Activated CD8-positive, alpha-beta memory T cell treated with anti-CD3 and anti-CD28 coated beads, Interleukin-2, amount 50 U/mL, for 48 hours (primary cell): ENCODE measurements at places on chromosomes 11 and 22.
A peak's percentile ranks its signal among the peaks of the same experiment; 100 is the strongest.

GRCh38 chr22:46984751-46985506 is 222.5 kb downstream of the TBC1D22A start:
- no peak for DNase-seq

DNA sequence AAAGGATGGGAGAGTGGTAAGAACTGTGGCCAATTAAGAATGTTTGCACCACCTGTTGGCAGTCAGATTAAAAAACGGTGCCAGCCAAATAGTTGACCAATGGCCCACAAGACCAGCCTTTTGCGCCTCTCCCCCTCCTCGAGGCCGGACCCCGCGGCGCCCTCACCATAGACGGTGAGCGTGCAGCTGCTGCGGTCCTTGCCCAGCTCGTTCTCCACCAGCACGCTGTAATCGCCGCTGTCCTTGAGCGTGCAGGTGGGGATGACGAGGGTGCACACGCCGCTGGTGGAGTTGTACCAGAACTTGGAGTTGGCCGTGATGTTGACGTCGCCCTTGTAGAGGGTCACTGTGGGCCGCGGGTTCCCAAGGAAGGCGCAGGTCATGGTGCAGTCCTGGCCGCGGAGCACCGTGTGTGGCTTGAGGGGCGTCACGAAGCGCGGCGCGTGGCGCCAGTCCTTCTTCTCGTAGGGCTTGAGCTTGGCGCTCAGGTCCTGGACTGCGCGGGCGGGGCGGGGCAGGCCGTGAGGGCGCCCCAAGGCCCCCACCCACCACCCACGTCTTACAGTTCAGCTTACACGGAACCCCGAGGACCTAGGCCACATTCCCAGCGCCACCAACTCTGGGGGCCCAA is 7.2 kb downstream of the TMEM86A start:
- DNase-seq, result no peak

GRCh38 chr11:65110354-65110861 is 1.3 kb upstream of the TM7SF2 start:
- DNase-seq, result peak; percentile 100

GRCh38 chr22:48338793-48339705 is 1488.6 kb downstream of the BRD1 start:
- DNase-seq, result no peak

DNA sequence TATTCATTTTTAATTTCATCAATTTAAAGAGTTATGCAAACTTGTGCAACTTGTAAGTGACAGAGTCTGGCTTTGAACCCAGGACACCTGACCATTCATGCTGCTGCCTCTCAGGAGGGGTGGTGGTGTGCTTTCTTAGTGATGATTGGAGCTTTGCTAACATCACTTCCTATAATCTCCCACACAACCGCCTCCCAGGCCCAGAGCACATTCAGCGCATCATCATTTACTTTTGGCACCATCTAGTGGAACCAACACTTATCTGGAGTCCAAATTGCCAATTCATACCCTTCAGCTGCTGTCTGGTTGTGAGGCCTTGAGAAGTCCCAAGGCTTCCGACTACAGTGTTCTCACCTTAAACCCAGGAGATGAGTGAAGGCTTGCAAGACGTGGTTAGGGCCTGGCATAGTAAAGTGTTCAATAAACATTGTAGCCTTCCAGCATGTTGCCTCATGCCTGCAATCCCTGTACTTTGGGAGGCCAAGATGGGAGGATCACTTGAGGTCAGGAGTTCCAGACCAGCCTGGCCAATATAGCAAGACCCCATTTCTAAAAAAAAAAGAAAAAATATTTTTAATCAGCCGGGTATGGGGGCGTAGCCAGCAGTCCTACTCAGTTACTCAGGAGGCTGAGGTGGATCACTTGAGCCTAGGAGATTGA is 1.1 kb upstream of the TTLL1 start:
- DNase-seq, result peak; percentile 66

DNA sequence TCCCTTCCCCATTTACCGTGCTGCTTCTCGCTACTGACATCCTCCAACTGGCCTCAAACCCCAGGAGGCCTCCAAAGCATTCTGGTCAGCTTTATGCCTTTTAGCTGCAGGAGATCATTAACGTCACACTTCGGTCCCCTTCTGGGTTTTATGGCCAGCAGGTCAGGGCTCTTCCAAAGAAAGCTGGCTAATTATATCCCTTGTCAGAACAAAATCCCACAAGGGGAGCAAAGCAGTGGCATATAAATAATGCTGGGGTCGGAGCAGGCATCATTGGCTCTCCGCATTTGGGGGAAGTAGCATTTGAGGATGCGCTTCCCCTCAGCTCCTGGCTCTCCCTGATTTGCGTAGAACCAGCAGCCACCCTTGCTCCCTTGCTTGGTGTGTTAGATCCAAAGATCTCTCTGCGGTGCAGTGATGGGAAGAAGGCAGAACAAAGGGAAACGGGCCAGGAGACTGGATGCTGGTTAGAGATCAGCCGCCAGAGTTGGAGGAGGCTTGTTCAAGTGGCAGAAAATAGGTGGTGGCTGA is 117.4 kb downstream of the DBX1 start:
- no peak for DNase-seq

DNA sequence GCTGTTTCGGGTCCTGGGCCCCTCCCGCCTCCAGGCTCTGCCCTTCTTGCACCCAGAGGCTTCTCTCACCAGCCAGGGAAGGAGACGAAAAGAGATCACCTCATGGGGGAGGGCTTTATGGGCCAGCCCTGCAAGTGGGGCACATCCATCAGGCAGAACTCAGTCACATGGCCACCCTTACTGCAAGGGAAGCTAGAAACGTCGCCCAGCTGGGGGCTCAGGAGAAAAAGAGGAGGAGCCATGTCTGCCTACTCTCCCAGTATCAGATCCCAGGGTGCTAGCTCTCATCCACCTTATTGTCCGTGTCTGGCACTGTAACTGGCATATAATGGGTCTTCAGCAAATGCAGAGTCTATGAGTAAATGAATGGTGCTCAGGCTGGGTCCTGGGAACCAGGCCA is 24.2 kb downstream of the MFNG start:
- DNase-seq, result no peak

- DNase-seq, result no peak
Observed at GRCh38 chr11:26960281-26960680, 33.6 kb upstream of the FIBIN start.

- no peak for DNase-seq
Observed at GRCh38 chr11:47002390-47002789, 65.8 kb downstream of the CSTPP1 start.

DNA sequence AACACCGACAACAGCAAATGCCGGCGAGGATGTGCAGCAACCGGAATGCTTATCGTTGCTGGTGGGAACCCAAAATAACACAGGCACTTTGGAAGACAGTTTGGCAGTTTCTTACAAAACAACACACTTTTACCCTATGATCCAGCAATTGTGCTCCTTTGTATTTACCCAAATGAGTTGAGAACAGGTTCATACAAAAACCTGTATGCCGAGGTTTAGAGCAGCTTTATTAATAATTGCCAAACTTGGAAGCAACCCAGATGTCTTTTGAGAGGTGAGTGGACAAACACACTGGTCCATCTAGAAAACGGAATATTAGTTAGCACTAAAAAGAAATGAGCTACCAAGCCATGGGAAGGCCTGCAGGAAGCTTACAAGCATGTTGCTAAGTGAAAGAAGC is 118.9 kb downstream of the CTTN start:
- no peak for DNase-seq

GRCh38 chr11:36564376-36565030 is 3.3 kb upstream of the RAG1 start:
- DNase-seq, result no peak

DNA sequence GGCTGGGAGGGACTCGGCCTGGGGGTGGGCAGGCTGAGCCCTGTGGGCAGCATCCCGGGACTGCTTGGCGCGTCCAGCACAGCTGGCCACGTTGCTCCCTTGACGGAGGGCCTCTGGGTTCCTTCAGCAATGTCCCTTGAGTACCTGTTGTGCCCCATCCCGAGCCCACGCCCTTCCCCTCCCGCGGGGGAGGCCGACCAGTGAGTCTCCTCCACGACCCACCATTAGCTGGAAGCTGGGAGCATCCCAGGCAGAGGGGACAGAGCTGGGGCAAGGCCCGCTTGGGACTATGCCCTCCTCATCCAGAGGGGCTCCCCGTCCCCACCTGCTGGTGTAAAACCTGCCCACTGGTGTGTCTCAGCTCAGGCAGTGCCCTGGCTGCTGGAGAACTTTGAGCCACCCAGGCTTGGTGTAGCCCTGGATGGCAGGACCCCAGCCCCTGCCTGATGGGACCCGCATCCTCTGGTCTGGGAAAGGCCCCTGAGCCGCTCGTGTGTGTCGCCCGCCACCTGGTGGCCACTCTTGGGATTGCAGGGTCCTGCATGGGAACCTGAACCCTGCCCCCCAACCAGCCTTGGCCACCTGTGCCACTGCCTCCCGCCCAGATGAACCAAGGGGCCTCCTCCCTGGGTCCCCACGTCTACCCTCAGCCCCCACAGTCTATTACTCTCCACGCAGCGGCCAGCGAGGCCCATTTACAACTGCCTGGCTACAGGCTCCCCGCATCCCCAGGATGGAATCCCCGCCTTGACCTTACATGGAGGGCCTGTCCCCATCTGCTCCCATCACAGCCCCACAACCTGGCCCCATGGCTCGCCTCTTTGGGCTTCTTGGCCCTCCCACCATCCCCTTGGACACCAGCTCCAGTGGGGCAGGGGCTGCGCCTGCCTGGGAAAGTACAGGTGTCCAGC is 16.6 kb upstream of the ARHGAP8 start:
- DNase-seq, result peak; percentile 100

DNA sequence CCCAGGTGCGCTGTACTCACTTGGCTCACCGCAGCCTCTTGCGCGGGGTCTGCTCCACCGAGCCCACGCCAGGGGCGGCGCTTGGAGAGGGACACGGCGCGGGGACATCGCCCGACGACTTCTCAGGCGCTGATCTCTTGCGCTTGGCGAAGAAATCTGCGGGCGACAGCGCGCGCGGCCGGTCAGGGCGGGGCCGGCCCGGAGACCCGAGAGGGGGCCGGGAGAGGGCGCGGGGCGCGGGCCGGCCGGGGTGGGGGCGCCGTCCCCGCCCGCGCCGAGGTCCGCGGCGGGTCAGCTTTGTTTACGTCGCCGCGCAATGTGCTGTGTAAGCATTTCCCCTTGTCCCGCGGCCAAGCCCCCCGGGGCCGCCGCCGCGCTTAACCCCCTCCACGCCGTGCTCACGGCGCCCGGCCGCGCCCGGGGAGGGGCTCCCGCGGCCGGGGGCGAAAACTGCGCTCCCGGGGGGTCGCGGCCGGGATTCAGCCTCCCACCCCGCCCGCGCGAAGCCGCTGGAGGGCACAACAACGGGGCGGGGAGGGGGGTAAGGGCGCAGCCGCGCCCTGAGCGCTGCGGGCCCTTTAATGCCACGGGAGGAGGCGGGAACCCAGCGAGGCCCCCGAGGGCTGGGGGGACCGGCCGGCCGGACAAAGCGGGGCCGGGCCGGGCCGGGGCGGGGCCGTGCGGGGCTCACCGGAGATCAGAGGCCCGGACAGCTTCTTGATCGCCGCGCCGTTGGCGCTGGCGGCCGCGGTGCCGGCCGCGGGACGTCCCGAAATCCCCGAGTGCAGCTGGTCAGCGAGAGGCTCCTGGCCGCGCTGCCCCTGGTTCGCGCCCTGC is 1.4 kb downstream of the CDKN1C start:
- no peak for DNase-seq

- no peak for DNase-seq
Observed at GRCh38 chr11:44351898-44352498, 42.1 kb upstream of the ALX4 start.

DNA sequence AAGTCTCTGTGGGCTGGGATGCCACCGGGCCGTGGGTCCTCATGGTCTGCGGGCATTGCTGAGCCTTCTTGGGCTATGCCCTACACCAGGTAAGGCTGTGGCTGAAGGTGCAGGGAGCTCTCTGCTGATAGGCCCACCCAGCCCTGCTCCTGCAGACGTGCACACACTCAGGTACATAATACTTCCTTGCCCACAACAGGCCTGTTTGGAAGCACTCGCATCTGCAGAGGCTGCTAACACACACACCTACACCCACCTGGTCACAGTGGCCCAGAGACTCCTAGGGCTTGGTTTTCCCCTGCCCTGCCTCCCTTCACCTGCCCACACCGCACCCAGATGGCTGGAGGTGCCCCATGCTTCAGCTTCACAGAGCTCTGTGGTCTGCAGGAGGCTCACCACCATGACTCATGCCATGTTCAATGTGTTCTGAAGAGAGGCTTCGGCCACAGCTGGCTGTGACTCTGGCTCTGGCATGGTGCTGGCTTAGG is 72.8 kb upstream of the KCNQ1OT1 start:
- peak; percentile 66 for DNase-seq

DNA sequence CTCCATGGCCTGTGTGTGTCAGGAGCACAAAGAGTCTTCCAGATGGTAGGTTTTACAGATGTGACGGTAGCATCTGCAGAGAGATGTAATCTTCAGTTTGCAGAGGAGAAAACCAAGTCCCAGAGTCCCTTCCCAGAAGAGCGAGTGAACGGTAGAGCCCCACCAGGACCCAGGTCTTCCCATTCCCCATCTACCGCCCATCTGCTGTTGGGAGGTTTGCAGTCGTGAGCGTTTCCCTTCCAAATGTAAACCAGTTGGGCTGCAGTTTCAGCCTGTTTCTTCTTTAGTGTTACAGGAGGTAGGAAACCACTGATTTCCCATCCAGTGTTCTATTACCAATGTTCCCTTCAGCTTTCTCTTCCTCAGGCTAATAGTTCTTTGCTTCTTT is 24.0 kb downstream of the PANX1 start:
- DNase-seq, result no peak

DNA sequence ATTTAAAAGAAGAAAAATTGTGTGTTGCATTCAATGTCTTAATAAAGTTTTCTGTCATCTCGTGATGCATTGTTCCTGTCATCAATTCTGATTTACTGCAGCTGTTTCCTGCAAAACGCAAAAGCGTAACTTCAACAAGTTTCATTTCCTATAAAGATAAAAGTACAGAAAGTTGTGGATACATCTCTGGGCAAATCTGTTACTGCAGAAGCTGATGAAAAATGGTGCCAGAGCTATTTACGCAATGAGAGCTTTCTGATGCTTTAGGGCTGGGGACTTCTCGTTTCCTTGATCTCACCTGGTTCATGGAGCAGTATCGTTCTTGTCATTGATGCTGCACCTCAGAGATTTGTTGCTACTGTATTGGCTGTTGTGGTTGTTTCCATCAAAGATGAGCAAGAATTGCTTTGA is 15.5 kb upstream of the MS4A12 start:
- DNase-seq, result no peak

GRCh38 chr22:38218661-38219622 is 17.1 kb downstream of the MAFF start:
- DNase-seq, result no peak
